ENCODE measurements at places on chromosomes 5 and 9. TPM values are rescaled to one million over a fixed set of nuclear protein-coding genes. Genes with fewer than 3 reads are reported as not detected.

DNA sequence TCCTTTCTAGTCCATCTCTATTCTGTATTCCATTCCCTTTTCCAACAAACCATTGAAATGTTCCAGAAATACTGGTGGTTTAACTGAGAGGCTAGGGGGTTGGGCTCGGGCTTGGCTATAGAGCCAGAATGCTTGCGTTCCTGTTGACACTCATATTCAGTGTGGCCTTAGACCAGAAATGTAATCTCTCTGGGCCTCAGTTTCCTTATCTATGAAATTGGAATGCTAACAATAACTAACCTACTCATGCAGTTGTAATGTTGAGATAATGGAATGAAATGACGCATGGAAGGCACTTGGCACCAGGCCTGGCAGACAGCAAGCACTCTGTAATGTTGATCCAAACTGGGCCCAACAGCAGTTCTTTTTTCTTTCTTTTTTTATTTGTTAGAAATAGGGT, 26.8 kb downstream of the JADE2 start:
- no peak overlapping the region for H3K4me3 ChIP-seq
- H3K4me1 ChIP-seq, result peaks cover 40% of the 10 kb centered on the region
- DNase-seq, result no peak
- no peaks in the 10 kb centered on the region for H3K27me3 ChIP-seq

GZMA gene
- 8.8 TPM for total RNA-seq

- DNase-seq, result no peak
- peaks cover 11% of the 10 kb centered on the region for H3K4me1 ChIP-seq
- no peaks in the 10 kb centered on the region for H3K36me3 ChIP-seq
Observed at GRCh38 chr9:18705796-18706392, 231.9 kb downstream of the ADAMTSL1 start.

- H3K4me3 ChIP-seq, result no peak overlapping the region
- H3K36me3 ChIP-seq, result no peaks in the 10 kb centered on the region
- H3K27ac ChIP-seq, result no peak overlapping the region
- no peaks in the 10 kb centered on the region for H3K4me1 ChIP-seq
- no peaks in the 10 kb centered on the region for H3K27me3 ChIP-seq
Observed at GRCh38 chr9:94718936-94719335, 7.6 kb upstream of the AOPEP start.

GRCh38 chr5:152514827-152515397, 109.8 kb upstream of the NMUR2 start:
- H3K27ac ChIP-seq, result no peak overlapping the region
- no peaks in the 10 kb centered on the region for H3K4me1 ChIP-seq
- DNase-seq, result no peak
- no peaks in the 10 kb centered on the region for H3K27me3 ChIP-seq

DNA sequence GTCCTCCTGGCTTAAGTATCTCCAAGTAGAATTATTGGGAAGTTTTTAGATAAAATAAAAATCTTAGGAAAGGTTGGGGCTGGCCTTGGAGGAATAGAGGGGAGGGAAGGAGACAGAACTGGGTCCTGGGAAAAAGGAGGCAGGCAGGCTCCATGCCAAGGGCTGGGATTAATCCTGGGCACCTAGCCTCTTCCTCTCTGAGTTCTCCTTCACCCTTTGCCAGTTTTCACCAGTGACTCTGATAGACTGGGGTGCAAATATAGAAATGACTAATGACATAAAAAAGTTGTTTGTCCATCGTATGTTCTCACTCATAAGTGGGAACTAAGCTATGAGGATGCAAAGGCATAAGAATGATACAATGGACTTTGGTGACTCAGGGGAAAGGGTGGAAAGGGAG, 81.9 kb downstream of the RMI1 start:
- no peak overlapping the region for H3K4me3 ChIP-seq
- no peak for DNase-seq
- H3K27ac ChIP-seq, result no peak overlapping the region
- no peaks in the 10 kb centered on the region for H3K27me3 ChIP-seq
- H3K4me1 ChIP-seq, result no peaks in the 10 kb centered on the region
- no peaks in the 10 kb centered on the region for H3K36me3 ChIP-seq

DNA sequence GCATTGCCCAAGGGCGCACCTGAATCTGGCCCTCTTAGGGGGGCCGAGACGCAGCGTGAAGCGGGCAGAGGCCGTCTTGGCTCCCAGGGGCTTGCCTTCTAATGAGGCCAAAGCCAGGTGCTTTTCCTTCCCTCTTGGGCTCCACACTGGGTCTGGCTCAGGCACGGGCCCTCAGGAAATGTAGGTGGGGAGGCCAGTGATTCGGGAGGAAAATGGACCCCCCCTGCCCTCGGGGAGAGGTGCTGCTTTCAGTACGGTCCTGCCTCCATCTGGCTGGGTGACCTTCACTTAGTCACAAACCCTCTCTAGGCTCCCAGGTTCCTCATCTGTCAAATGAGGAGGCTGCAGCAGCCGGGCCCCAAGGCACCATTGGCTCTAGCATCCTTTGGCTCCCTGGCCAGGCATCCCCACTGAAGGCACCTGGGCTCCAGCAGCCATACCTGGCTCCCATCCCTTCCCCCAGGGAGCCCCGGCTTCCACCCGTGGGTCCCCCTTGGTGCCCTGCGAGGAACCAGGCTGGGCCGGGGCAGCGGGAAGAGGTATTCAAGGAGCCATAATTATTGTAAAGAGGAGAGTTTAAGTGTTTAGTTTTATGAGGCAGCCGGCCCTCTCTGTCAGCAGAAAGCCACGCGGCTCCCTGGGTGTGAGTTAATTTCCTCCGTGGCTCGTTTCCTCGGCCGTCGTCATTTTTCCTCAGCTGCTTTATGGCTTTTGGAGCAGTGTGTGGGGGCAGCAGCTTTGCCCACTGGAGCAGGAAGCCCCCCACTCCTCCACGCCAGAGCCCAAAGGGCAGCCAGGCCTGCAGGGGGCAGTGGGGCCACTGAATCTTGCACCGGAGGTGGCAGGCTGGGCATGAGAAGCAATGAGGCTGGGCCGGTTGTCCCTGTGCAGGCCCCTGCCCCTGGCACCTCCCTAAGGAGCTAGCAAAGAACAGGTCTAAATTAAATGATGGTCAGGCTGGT, 24.9 kb upstream of the UNC5A start:
- peak; percentile 48 for DNase-seq
- H3K36me3 ChIP-seq, result no peaks in the 10 kb centered on the region
- no peak overlapping the region for H3K4me3 ChIP-seq
- H3K27me3 ChIP-seq, result peaks cover 39% of the 10 kb centered on the region

CSF2 gene
- total RNA-seq, result 7.1 TPM

OR1L6 gene
- total RNA-seq, result not detected

GRCh38 chr5:120803282-120803681, 339.2 kb downstream of the PRR16 start:
- H3K4me1 ChIP-seq, result no peaks in the 10 kb centered on the region
- DNase-seq, result no peak

PCDHB13 gene
- 3.2 TPM for total RNA-seq

DNA sequence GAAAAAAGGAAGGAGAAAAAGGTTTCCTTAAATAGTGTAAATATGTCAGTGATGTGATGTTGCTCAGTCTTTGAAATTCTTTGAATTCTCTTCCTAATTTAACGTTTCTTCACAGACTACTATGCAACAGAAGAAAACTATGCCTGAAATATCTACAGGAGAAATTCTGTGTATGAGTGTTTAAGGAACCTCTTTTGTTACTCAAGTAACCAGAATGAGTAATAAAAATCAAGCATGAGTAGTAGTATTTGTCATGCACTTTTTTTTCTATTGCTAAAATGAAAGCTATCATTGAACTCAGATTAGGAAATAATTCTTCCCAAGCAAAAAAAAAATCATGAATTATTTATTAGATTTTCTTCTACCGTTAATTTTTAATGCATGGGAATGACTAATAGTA, 20.3 kb upstream of the THG1L start:
- no peak overlapping the region for H3K27ac ChIP-seq
- no peaks in the 10 kb centered on the region for H3K4me1 ChIP-seq
- H3K4me3 ChIP-seq, result no peak overlapping the region
- no peaks in the 10 kb centered on the region for H3K27me3 ChIP-seq
- DNase-seq, result no peak

- no peak overlapping the region for H3K4me3 ChIP-seq
- H3K27ac ChIP-seq, result no peak overlapping the region
- H3K4me1 ChIP-seq, result no peaks in the 10 kb centered on the region
- no peaks in the 10 kb centered on the region for H3K36me3 ChIP-seq
Observed at GRCh38 chr9:15249042-15249818, 57.8 kb downstream of the TTC39B start.

GRCh38 chr9:125359011-125359410, 97.4 kb downstream of the GAPVD1 start:
- H3K27me3 ChIP-seq, result no peaks in the 10 kb centered on the region
- H3K36me3 ChIP-seq, result peaks cover 99% of the 10 kb centered on the region
- H3K27ac ChIP-seq, result no peak overlapping the region

- no peaks in the 10 kb centered on the region for H3K36me3 ChIP-seq
- H3K27me3 ChIP-seq, result no peaks in the 10 kb centered on the region
- H3K27ac ChIP-seq, result no peak overlapping the region
- H3K4me1 ChIP-seq, result no peaks in the 10 kb centered on the region
- no peak for DNase-seq
Observed at GRCh38 chr5:90301248-90301647, 108.3 kb downstream of the CETN3 start.

GRCh38 chr5:155759984-155760383, 567.0 kb upstream of the SGCD start:
- no peak for DNase-seq
- H3K27ac ChIP-seq, result no peak overlapping the region
- H3K36me3 ChIP-seq, result no peaks in the 10 kb centered on the region
- no peaks in the 10 kb centered on the region for H3K27me3 ChIP-seq
- no peaks in the 10 kb centered on the region for H3K4me1 ChIP-seq

DNA sequence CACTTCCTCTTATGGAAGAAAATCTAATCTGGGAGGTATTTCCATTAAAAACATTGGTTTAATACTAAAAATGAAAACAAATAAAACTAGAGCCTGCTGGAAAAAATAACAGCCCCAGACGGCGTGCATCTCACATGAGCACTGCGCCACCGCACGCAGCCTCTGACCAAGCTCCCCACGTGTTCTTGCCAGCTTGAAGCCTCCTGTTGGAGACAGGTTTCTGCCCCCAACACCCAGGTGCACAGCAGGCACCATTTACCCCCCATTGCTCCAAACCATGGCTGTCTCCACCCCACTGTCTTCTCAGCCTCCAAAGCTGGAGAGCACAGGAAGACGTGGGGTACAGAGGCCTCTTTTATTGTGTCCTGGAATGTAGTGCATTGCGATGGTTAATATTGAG, 10.7 kb upstream of the COL5A1 start:
- H3K36me3 ChIP-seq, result no peaks in the 10 kb centered on the region
- H3K4me3 ChIP-seq, result no peak overlapping the region
- no peaks in the 10 kb centered on the region for H3K4me1 ChIP-seq
- H3K27ac ChIP-seq, result no peak overlapping the region

GRCh38 chr9:133784731-133785561, 46.8 kb upstream of the SARDH start:
- no peak overlapping the region for H3K4me3 ChIP-seq
- DNase-seq, result no peak
- H3K27ac ChIP-seq, result no peak overlapping the region
- peaks cover 13% of the 10 kb centered on the region for H3K4me1 ChIP-seq

PTCH1 gene
- total RNA-seq, result 25.9 TPM

- H3K27me3 ChIP-seq, result no peaks in the 10 kb centered on the region
- no peak overlapping the region for H3K27ac ChIP-seq
- H3K4me1 ChIP-seq, result no peaks in the 10 kb centered on the region
Observed at GRCh38 chr9:116387934-116388698, 234.5 kb downstream of the PAPPA start.

GRCh38 chr5:43019614-43020398, 20.3 kb downstream of the ANXA2R start:
- H3K27ac ChIP-seq, result peak overlapping the region; percentile 93
- H3K4me3 ChIP-seq, result peak overlapping the region; percentile 51
- H3K36me3 ChIP-seq, result no peaks in the 10 kb centered on the region
- H3K27me3 ChIP-seq, result peaks cover 13% of the 10 kb centered on the region
- peak; percentile 77 for DNase-seq

NSA2 gene
- 50.8 TPM for total RNA-seq

- H3K27me3 ChIP-seq, result no peaks in the 10 kb centered on the region
- H3K4me3 ChIP-seq, result no peak overlapping the region
- no peaks in the 10 kb centered on the region for H3K4me1 ChIP-seq
- DNase-seq, result no peak
- H3K36me3 ChIP-seq, result peaks cover 87% of the 10 kb centered on the region
Observed at GRCh38 chr5:177531209-177531940, 14.6 kb upstream of the DDX41 start.

DNA sequence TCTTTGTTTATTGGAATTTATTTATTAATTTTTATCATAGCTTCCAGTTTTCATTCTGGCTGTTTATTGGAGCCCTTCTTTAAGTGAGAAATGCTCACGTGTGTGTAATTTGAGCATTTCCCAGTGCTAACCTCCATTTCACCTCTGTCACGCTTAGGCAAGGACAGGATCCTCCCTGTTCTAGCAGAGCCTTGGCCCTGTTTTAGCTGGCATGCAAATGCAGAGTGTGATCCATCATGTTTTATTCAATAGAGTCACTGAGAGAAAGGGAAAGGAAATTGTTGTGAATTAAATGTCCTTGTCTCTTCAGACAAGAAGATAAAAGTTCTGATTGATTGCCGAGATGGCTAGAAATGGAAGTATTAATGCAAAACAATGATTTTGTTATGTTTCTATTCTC, 137.3 kb upstream of the ACO1 start:
- no peaks in the 10 kb centered on the region for H3K36me3 ChIP-seq
- H3K27ac ChIP-seq, result no peak overlapping the region
- H3K27me3 ChIP-seq, result no peaks in the 10 kb centered on the region

ACTBL2 gene
- not detected for total RNA-seq

OSMR gene
- total RNA-seq, result 85.6 TPM

DNA sequence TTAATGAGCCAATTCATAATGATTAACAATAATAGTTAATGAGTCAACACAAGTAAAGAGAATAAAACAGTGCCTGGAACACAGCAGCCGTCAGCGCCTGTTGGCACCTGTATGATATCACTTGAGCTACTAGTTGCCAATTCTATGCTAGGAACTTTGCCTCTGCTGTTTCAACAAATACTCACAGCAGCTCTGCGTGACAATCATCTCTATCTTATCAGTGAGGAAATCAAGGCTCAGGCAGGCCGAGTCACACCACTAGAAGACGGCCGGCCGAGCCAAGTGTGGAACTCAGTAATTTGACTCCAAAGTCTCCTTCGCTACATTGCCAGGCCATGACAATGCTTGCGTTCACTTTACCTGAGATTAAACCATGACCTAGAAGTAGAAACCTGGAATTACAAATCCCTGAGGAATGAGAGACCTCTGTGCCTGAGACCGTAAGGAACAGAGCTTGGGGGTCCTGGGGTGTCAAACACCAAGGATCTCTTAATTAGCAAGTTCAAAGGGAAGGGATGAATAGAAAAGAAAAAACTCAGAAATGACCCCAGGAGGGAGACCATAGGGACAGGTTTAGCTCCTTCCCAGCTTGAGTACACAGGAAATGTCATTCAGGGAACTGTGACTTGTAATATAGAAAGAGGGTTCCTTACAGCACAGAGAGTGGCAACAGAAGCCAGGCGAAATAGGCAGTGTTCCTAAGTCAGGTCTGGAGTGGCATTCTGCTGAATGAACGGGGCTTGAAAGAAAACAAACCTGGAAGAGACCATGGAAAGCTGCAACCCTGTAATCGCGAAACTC, 109.1 kb downstream of the SUSD1 start:
- H3K27ac ChIP-seq, result no peak overlapping the region
- no peak overlapping the region for H3K4me3 ChIP-seq
- H3K27me3 ChIP-seq, result no peaks in the 10 kb centered on the region

COL23A1 gene
- total RNA-seq, result 2.0 TPM

ARRDC1 gene
- 69.1 TPM for total RNA-seq

GRCh38 chr5:55363856-55364255, 56.1 kb downstream of the MTREX start:
- H3K27ac ChIP-seq, result no peak overlapping the region
- no peaks in the 10 kb centered on the region for H3K27me3 ChIP-seq
- no peak for DNase-seq
- H3K4me1 ChIP-seq, result no peaks in the 10 kb centered on the region
- peaks cover 42% of the 10 kb centered on the region for H3K36me3 ChIP-seq
